Smooth muscle cell of bladder (primary cell): ENCODE measurements at places on chromosomes 4 and X. TPM values are rescaled to one million over a fixed set of nuclear protein-coding genes. Genes with fewer than 3 reads are reported as not detected.

PABPC1L2A gene
- total RNA-seq: not detected in 2 replicates

TLR1 gene
- total RNA-seq: 0.85 and 0.92 TPM in 2 replicates

CLRN2 gene
- not detected in 2 replicates for total RNA-seq

SHROOM4 gene
- total RNA-seq: 0.28 and 1.0 TPM in 2 replicates

XG gene
- 7.9 and 8.4 TPM in 2 replicates for total RNA-seq

NPY1R gene
- total RNA-seq: under 0.01 and 0.14 TPM in 2 replicates
